ENCODE measurements at places on chromosomes 3 and 15.

GRCh38 chr3:127291611-127292010 lies 3.8 kb upstream of the PRR20G start:
- DNase-seq: no peak

DNA sequence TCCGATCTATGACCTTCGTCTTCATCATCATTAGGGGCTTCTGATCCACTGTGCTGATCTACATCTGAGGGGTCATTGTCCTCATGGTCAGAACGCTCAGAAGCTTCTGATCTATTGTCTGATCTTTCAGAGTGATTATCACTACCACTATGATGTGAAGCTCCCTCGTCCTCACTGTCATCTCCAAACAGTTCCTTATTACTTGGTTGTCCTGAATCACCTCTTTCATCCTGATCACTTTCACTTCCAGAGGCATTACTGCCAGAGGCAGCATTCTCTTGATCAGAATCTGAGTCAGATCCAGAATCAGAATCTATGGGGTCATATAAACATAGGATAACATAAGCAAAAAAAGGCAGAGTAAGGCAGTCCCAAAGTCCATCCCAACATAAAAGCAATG lies 5.4 kb downstream of the LEO1 start:
- DNase-seq: no peak

DNA sequence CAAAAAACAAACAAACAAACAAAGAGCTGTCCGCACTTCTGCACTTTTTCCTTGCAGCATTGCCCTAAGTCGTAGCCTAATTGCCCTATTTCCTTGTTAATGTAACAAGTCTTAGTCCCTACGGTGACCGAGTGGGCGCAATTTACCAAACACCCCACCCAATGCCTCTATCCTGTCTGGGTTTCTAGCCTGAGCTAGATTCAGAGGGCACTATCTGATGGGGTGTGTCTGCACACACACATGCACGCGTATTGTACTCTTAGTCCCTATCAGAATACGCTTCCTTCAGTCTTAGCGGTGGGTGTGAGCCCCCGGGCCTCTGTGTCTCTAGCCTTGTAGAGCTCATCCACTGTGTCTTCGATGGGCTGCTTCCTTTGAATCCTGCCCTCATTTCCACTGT lies 125.9 kb upstream of the DLG1 start:
- DNase-seq: no peak

DNA sequence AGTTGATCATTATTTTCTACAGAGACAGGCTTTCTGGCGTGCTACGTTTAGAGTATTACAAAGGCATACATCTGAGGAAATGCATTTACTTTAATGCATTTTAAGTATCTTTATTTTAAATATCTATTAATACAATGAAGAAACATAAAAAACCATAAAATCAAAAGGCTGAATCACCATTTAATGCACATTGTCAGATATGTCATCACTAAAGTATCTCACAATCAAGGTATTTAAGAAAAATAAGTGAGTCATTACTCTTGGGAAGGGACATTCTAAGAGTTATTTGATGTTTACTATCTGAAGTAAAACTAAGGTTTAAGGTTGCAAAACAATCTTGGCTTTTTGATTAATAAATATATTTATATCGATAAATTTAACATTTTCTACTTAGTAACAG lies 102.2 kb downstream of the CTNNB1 start:
- no peak for DNase-seq

DNA sequence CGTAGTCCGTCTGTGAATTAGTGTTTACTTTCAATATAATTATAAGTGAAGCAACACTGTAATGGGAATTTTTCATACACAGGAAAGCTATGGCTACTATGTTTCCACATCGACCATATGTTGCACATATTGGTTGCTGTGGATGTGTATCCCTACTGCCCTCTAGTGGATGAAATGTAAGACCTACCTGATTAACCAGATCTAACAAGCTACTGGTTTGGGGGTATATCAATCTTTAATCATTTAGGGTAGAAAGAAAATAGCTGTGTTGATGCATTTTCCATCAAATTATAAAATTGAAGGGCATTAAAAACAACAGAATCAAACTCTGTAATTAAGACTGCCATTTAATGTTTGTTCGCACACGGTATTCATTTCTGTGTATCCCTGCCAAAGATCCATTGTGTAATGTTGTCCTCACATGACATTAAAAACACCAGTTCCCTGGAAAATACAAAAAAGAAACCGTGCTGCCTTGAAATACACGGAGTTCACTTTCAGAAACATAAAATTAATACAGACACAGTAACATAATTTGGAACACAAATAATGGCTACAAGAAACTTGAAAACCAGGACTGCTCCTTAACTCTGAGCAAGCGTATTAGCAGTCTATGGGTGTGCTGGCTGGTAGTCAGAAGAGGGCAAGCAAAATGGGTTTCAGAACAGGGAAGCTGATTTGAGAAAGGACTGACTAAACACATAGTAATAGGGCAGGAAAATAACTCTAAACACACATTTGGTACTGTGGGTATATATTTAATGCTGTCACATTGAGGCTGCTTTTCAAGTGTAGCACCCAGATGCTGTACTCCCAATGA lies 125.1 kb downstream of the TIGIT start:
- DNase-seq: no peak

GRCh38 chr3:146519810-146520209 lies 24.6 kb downstream of the PLSCR1 start:
- no peak for DNase-seq

GRCh38 chr3:127037021-127037400 lies 54.1 kb downstream of the PLXNA1 start:
- no peak for DNase-seq

GRCh38 chr3:43014241-43014640 lies 35.1 kb downstream of the GASK1A start:
- no peak for DNase-seq

DNA sequence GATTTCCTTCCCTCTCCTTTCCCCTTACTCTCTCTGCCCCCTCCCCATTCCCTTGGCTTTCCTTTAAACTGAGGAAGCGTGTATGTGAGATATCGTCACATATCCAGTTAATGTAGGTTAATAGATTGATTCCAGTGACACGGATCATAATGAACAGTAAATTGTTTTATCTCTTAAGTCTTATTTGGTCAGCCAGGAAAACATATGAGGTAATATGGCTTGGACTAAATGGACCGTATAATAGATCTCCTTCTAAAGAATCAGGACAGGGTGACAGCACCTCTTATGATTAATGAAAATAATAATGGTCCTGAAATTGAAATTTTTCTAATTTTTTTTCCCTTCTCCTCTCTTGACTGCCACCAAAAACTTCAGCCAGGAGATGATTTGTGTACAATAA lies 779.8 kb upstream of the NR2F2 start:
- DNase-seq: no peak

- no peak for DNase-seq
Observed at GRCh38 chr3:29344935-29345334, 64.1 kb downstream of the RBMS3 start.

DNA sequence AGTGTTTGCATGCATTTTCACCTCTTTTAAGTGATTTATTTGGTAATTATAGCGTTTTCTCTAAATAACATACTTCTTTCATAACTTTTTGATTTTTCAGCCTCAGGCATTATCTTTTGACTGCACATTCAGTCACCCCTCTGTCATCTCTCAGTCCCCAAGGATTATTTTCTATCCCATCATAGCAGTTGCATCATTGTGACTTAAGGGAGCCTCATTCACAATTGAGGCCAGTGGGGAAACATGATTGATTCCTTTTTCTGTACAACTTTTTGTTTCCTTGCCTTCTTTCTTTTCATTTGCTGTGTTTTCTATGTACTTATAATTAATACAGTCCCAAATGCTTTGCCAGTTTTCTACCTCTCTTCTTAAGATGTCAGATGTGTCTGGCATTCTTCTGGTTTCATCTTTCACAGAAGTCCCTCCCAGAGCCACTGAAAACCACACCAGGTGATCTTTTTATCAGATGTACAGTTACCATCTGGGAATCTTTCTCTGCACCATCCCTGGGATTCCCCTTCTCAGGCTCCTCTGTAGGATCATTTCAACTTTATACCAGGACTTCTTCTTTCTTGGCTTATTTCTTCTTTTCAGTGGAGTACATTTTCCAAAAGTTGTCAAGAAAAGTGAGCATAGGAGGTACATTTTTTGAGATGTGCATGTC lies 151.4 kb downstream of the RAP2B start:
- no peak for DNase-seq

DNA sequence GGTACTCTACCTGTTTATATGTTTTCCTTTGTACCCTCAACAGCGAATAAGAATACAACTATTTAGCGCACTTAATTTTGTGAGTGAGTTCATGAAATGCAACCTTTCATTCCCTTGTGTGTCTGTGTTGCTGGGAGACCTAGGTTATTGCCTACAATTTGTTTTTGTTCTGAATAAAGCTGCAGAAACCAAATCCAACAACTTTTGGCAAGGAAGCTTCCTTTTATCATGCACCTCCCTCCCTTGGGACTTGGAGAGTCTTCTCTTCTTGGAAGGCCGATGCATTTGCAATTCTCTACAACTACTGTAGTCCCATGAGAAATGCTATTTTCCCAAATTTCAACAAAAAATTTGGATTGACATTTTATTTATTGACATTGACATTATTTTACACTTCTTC lies 1002.4 kb upstream of the CADM2 start:
- no peak for DNase-seq

DNA sequence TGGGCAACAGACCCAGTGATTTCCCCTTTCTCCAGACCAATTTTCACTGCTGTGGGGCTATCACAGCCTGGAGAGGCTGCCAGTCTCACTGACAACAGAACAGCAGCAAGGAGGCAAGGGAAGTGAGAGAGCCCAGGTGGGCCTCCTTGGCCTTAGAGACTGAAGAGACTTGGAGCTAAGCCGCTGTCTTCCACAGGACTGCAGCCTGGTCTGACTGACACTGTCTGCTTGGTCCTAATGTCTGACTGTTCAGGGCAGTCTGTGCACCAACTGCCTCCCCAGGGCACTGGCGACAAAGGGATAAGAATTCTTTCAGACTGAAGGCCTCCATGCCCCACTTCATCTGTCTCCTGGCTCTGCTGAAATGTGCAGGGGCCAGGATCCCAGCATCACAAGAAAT lies 11.5 kb downstream of the POMGNT2 start:
- no peak for DNase-seq

DNA sequence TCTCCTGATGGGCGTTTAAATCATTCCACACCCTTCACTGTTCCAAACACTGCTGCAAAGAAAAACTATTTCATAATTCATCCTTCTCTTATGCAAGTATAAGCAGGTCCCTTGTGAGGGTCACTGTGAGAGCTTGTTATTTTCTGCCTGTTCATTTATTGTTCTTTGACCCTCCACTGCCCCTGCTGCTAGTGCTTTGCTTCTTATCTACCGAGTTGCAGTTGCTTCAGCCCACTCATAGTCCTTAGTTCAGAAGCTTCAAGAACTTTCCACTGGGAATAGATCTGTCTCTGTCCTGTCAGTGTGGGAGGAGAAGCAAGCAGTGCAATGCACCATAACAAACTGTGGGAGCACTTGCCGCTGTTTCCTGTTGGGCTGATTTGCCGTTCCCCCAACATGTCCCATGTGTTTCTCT lies 39.8 kb downstream of the RIOX2 start:
- no peak for DNase-seq

- no peak for DNase-seq
Observed at GRCh38 chr3:147843331-147843730, 434.2 kb downstream of the ZIC1 start.

GRCh38 chr3:182608832-182609231 lies 184.5 kb upstream of the ATP11B start:
- DNase-seq: no peak

- no peak for DNase-seq
Observed at GRCh38 chr15:78389322-78389721, 48.7 kb upstream of the IREB2 start.

GRCh38 chr3:15426579-15427118 lies 695 bp downstream of the METTL6 start:
- no peak for DNase-seq

GRCh38 chr3:189467451-189467850 lies 163.7 kb upstream of the TP63 start:
- no peak for DNase-seq

DNA sequence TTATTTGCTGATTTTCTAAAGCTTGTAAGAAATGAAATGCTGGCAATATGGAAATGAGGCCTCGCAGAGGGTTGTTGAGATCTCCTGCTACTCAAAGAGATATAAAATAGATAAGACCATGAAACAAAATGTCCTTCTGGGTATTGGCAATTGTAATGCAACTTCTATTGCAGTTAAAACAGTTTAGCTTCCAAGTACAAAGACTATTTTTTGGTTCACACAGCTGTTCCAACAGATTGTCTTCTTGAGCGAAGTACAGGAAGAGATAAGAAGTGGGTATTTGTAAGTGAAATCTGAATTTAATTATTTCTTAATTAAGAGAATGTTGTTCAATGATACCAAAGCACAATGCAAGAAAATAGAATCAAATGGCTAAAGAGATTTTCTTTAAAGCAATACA lies 801.5 kb upstream of the GBE1 start:
- no peak for DNase-seq

DNA sequence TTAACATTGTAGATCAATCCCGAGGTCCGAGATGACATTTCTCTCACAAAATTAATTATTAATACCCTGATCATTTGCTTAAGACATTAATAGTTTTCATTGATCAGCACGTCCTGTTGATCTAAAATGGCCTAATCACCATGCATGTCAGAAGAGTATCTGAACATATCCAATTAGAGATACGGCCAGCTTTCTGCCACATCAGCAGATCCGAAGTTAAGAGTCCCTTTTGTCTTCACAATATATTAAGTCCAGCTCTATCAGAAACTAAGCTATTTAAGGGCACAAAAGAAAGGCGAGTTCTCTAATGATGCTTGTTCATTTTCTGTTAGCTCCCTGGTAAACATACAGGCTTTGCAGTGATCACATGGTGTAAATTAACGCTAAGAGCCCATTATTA lies 470.3 kb downstream of the CNTN4 start:
- no peak for DNase-seq

DNA sequence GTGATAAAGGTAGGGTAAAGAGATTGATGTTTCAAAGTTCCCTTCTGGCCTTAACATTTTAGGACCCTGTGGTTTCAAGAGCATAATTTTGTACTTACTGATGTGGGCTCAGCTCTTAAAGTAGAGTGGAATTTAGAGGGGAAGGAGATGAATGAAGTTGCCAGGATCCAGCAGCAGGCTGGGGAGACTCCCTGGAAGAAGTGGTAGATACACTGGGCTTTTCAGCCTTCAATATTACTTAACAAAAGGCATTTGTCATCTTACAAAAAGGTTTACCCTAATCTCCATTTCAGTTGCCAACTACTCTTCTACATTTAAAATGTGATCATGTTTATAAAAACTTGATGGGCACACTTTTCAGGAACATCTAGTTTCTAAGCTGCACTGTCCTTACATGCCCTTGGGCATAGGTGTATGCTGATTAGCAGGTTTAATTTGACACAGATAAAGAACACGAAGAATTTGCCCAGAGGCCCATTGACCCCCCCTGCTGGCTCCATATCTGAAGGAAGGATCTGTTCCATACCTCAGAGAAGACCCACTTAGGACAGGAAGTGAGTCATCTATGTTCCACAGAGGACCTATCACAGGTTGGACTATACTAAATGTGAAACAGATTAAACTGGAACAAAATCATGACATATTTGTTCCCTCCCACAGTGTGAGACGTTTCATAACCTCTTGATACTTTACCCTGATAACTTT lies 93.0 kb upstream of the LPP start:
- peak; percentile 28 for DNase-seq

GRCh38 chr3:105866656-105867653 lies 1.9 kb downstream of the CBLB start:
- DNase-seq: no peak

GRCh38 chr3:88149101-88149508 lies 654 bp upstream of the C3orf38 start:
- no peak for DNase-seq

- DNase-seq: peak; percentile 71
Observed at GRCh38 chr3:8970971-8971589, 7.8 kb upstream of the RAD18 start.

Measured in T-helper 9 cell (primary cell).